Central memory CD4-positive, alpha-beta T cell (primary cell): ENCODE measurements at places on chromosomes 1 and 21.

GRCh38 chr1:225879521-225880221, 2.5 kb downstream of the TMEM63A start:
- no peak for DNase-seq

DNA sequence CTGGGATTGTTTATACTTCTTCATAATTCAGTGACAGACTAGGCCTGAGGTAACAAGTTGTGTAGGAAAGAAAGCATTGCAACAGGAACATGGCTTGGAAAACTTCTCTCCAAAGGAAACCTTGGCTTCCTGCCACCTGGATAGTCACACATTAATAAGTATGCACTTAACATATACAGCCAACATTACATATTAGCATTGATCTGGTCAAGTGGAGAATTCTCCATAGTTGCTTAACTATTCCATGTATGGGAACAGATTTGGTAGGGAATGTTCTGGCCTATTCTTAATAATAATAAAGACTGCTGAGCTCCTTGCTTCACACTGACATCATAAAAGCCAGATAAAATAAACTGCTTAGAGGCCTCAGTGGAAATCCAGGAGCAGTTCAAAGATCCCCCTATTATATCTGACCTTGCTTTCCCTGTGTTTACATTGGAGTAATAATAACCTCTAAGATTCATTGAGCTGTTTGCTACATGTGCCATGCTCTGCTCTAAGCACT, 27.2 kb upstream of the NFIA start:
- no peak for DNase-seq

DNA sequence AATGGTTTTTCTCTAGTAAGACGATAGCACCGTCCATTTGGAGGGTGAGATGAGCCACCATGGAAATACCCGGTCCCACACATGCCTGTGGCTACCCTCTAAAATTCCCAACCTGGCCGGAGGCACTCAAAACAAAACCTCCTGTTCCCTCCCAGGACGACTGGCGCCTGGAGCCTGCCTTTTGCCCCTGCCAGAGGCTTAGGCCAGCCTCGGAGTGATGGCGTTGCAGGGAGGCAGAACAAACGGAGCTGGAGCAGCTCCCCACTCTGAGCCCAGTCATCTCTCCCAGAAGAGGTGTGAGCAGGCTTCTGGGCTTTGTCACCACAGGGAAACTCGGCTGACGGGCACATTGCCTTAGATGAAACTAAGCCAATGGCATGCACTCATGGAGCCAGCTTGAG, 213.7 kb upstream of the HOOK1 start:
- no peak for DNase-seq

DNA sequence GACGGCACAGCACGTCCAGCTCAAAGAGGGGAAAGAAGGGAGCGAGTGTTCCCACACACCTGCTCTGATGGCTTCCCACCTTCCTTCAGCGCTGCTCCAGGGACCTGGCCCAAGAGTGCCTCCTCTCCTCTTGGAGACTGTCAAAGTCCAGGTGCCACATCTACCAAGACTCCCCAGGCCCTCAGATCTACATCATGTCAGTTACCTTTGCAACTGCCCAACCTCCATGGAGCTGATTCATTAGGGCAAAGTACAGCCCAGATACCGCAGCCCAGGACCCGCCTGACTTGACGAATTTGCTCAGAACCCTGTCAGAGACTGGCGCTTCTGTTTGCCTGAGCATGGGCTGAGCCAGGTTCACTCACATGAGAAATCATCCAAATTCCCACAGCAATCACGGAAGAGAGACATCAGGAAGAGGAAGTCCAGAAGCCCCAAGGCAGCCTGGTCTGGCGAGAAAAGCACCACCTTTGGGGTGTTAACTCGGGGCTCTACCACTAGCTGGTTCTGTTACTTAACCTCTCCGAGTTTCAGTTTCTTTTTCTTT, at the start of gene SEC16B:
Gene SEC16B (minus strand): TSS at position 234 of the 547 bp plus-strand sequence. CDS start 2,077 bp downstream, outside the sequence.
- DNase-seq, result no peak

- no peak for DNase-seq
Measured at GRCh38 chr1:159030311-159030710, 20.6 kb downstream of the IFI16 start.

- DNase-seq, result no peak
Measured at GRCh38 chr1:19232524-19232846, 18.8 kb downstream of the EMC1 start.

DNA sequence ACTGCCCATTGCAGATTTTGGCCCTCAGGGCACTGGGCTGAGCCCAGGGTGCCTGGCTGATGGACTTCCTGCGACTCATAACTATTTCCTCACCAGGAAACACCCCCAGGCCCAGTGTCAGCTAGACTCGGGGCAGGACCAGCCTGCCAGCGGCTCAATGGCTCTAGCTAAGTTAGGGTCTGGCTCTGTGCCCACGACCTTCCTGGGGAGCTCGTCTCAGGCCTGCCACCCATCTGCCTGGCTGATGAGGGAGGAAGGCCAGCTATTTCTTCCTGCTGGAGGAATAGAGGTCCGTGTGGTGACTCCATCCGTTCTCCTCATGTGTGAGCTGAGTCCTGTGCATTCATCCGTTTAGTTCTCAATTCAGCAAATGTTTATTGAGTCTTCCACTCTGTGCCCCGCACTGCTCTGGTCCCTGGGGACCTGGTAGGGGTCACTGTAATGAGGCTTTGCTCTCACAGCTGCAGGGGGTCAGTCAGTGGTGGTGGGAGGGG, 44.5 kb downstream of the KIRREL1 start:
- no peak for DNase-seq

GRCh38 chr1:29424266-29424665, 187.9 kb downstream of the PTPRU start:
- no peak for DNase-seq

GRCh38 chr1:188641566-188642211, 1812.9 kb downstream of the PLA2G4A start:
- no peak for DNase-seq

DNA sequence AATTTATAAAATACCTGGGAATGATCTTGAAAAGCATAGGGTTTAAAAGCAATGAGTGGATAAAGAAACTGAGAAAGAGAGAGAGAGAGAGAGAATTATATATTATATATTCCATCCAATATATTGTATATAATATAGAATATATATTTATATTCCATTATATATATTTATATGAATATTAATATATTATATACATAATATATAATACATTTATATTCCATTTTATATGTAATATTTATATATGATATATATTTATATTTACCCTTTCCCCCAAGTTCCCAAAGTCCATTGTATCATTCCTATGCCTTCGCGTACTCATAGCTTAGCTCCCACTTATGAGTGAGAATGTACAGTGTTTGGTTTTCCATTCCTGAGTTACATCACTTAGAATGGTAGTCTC, 69.9 kb upstream of the SLC35F3 start:
- DNase-seq, result no peak

- peak; percentile 77 for DNase-seq
Measured at GRCh38 chr1:206583707-206584648, 28.3 kb downstream of the EIF2D start.

- no peak for DNase-seq
Measured at GRCh38 chr1:227449051-227449450, 114.3 kb upstream of the ZNF678 start.

GRCh38 chr1:27556781-27557595, 47.0 kb downstream of the AHDC1 start:
- DNase-seq, result peak; percentile 60

- DNase-seq, result no peak
Measured at GRCh38 chr1:212962509-212962908, 12.2 kb downstream of the VASH2 start.

DNA sequence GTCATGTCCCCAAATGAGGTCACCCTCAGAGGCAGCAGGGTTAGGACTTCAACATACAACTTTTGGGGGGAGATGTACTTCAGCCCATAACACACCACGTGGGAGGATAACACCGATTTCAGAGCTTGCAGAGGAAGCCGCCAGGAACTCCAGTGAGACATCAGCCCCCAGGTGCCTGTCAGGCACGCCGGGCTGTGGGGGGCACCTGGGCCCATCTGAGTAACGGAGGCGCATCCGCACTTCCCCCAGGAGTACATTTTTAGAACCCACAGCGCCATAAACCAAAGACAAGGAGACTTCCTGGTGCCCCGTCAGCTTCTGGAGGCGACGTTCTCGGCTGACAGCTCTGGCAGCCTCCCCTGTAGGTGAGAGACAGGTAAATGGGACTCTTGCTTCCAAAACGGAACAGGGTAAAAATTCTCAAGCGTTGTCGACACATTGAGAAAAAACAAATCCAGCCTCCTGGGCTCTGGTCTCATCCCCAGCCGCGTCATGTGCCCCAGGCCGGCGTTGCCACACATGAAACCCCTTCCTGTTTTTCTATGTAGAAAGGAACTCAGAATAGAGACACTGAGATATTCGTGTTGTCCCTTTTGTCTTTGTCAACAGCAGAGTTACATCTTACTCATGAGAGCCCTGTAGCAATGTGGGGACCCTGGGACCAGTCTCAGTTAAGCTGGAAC, 93.3 kb downstream of the PDE9A start:
- DNase-seq, result peak; percentile 74

DNA sequence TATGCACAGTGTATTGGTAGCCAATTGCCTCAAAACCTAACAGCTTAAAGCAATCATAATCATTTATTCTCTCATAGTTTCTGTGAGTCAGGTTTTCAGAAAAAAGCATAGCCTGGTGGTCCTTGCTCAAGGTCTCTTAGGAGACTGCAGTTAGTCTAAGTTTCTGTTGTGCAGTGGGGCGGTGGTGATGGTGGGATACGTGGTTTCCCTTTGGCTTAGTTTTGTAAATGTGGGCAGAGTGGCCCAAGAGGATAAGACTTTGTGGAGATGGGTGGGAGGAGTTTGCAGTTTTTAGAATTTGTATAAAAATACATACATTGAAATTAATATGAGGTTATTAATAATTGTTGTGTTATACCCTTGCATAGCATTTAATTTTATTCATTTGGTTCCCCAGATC, 68.6 kb downstream of the NOS1AP start:
- DNase-seq, result no peak
